ENCODE measurements at places on chromosomes 11 and 22.

GRCh38 chr11:64344787-64345186 is 4.8 kb downstream of the CCDC88B start:
- DNase-seq = no peak

- DNase-seq = no peak
These were observed 26.6 kb downstream of the IGSF9B start for GRCh38 chr11:133930053-133930766.

DNA sequence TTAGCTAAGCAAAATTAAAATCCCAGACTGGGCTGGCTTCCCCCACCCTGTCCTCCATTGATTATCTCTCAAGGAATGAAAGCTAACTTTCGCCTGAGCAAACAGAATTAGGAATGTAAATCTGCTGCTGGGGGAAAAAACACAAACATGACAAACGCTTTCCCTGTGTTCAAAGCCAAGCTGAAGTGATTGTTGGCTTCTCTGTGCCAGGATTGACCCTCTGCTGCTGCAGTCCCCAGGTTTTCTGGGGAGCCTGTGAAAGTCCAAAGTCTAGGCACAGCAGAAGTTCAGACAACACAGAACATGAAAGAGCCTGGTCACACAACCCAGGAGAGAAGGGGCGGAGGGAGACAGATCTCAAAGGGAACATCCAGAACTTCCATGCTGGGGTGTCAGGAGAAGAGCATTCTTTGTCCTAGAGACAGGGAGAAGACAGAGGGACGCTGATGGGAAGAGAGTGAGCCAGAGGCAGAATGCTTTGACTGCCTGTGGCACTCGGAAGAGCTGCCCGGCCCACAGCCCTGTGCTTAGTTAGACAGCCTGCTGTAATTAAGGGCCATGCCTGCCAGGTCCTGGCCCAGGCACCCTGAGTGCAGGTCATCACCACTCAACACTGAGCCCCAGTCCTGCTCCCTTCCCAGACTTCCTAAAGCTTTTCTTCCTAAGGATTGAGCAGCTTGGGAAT is 6.9 kb downstream of the PATZ1 start:
- DNase-seq = no peak

GRCh38 chr11:82233201-82233600 is 500.5 kb downstream of the FAM181B start:
- DNase-seq = no peak

DNA sequence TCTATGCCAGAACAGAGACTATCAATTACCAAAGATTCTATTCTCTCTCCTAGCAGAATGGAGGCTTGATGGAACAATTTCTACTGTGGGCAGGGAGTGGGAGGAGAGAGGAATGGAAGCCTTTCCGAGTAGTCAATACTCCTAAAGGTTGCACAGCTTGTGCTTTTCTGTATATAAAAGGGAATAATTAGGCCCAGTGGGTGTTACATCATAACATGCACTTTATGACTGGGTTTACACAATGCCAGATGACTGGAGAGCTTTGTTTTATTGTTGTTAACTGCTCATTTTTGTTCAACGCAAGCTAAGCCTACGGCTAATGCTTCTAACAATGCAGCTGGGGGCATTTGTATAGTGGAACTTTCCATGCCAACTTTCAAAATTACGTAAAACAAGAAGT is 2237.9 kb upstream of the RAG2 start:
- no peak for DNase-seq

DNA sequence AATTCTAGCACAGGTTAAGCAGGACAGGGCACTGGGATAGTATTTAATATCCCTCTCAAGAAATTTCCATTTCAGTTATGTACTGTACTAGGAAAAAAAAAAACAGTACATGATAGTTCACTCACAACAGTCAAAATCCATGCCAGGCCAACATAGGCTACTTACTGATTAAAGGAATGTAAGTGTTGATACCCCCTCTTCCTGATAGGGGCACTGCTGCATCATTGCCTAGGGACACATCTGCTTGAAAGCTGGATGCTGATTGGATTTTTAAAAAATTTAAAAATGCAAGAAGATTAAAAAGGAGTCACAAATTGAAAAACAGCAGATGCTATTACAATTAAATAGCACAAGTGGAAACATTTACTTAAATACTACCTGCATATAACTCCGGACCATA is 43.4 kb downstream of the APOL5 start:
- DNase-seq = no peak

DNA sequence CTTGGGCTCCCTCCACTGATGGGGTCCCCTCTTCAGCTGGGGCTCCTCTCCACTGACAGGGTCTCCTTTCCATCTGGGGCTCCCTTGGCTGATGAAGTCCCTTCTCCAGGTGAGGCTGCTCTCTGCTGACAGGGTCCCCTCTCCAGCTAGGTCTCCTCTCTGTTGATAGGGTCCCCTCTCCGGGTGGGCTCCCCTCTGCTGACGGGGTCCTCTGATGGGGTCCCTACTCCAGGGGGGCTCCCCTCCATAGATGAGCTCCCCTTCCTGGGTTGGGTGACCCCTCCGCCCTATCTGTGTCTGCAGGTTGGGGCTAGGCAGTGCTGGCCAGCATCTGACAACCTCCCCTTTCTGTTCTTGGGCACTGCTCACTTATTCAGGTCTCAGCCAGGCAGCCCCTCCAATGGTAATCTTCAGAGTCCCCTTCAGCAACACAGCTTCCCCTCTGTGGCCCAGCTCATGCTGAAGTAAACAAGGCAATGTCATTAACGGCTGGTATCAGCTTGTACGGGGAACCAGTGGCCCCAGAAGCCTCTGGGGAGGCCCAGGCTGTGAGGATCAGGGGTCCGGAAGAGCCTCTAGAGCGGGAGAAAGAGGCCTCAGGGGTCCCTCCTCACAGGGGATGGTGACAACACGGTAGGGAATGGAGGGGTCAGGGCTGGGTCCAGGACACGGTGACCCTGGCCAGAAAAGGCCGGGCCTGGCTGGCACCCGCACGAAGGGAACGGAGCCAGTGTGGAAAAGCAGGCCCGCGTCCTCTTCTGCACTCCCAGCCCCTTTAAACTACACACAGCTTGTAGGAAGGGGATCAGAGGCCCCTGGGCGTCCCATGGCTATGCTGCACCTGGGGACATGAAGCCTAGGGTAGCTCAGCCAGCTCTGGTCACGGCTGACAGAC is 9.6 kb upstream of the CD81 start:
- no peak for DNase-seq

All from stimulated activated effector memory CD8-positive, alpha-beta T cell treated with anti-CD3 and anti-CD28 coated beads, Interleukin-12 subunit alpha, Interleukin-12 subunit beta, amount 100 ng/mL, for 72 hours (primary cell).